ENCODE measurements at places on chromosomes 4 and X. TPM values are rescaled to one million over a fixed set of nuclear protein-coding genes. Genes with fewer than 3 reads are reported as not detected.

GRCh38 chr4:136505020-136505419 is 1027.3 kb downstream of the PCDH18 start:
- DNase-seq = no peak

GRCh38 chr4:146916479-146917076 is 29.1 kb downstream of the TTC29 start:
- no peak for DNase-seq

GRCh38 chr4:86223472-86223871 is 136.4 kb downstream of the MAPK10 start:
- no peak for DNase-seq

DNA sequence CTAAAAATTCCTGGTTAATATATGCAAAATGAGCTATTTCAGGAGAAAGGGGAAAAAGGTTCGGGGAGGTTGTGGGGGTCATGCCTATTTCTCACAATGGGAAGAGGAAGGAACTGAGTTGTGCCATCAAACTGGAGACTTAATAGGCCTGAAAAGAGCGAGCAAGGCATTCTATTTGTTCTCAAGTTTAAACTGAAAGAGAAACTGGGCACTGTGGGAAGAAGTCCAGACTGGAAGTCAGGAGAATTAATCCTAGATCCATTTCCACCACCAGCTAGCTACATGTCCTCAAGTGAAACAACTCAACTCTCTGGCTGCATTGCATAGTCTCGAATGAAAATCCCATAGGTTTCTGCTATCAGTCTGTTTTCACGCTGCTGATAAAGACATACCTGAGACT is 50.6 kb downstream of the PPARGC1A start:
- no peak for DNase-seq

DNA sequence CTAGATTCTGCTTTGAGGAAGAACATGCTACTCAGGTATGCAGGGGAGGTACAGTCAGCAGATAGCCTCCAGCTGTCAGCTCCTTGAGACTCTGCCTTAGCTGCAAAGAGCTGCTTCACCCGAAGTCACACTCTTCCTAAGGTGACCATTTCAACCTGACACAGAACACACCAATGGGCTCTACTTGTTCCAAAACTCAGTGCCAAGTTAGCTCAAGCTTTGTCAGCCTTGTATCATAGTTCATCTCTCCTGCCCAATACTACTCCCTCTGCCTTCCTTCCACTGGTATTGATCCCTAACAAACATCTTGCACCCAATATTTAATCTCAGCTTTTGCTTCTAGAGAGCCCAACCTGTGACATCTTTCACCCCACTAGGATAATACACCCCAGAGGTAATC is 7.8 kb upstream of the SMARCA1 start:
- no peak for DNase-seq

GRCh38 chr4:17535242-17535641 is 20.3 kb downstream of the CLRN2 start:
- DNase-seq = no peak

GRCh38 chr4:153485359-153485758 is 19.2 kb downstream of the TMEM131L start:
- DNase-seq = no peak

DNA sequence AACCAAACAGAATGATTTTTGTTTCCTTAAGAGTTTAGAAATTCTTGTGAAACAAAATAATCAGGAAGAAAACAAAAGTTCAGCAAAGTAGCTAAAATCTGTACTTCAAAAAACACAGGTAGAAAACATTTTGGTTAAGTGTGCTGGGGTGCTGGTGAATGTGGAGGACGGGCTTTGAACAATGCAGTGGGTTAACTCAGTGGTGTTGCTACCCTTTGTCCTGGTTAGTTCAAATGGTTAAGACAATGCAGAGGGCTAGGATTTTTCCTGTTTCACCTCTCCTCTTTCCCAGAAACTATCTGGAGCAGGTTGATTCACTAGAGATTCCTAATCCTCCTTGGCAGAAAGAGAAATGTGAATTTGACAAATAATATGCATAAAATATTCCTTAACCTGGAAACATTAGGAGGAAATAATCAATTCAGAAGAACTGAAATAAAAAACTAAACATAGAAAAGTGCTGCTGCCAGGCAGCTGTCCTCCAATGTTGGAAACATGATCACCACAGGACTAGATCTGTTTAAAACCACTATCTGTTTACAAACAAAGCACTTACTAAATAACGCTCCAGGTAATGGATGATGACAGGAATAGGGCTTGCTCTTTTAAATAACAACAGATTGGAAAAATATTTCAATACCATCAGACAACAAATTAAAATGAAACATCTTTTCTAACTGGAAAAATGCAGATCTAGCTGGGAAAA is 148.9 kb downstream of the MAML3 start:
- no peak for DNase-seq

DNA sequence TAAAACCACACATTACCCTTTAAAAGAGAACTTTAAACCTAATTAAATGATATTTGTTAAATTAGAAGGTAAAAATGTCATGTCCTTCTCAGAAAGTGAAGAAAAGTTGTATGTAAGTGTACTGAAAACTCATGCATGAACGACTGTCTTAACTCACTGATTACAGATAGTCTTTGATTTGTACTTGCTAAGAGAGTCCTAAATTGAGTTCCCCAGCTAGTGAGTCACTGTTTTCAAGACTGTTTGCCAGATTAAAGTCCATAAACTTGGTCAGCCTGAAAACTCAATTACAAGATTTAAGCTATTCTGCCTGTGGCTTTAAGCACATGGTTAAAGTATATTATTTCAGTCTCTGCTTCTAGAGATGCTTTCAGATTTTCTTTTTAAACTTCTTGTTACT is 124.9 kb upstream of the ZCCHC13 start:
- no peak for DNase-seq

- DNase-seq = no peak
These were observed 450.6 kb upstream of the TENM3 start for GRCh38 chr4:181792641-181793040.

DNA sequence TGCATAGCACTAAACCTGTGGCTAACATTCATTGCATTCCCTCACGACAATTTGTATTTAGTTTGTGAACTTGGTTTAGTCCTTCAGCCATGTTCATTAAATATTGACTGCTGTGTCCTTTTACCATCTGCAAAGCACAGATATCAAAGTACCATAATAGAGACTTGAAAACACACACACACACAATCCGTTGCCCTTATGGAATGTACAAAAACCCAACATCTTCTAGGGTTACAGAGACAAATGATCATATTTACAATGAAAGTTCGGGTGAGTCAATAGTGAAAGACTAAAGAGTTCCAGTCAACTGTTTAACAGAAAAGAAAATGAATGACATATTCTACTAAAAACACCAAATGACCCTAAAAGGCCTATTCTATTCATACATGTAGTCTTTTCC is 50.8 kb upstream of the TXK start:
- no peak for DNase-seq

GRCh38 chr4:118398226-118399090 is 45.7 kb upstream of the PRSS12 start:
- no peak for DNase-seq

GRCh38 chr4:176191974-176192373 is 3.4 kb downstream of the SPATA4 start:
- no peak for DNase-seq

- no peak for DNase-seq
These were observed 243.8 kb downstream of the RAPGEF2 start for GRCh38 chr4:159346681-159347080.

DNA sequence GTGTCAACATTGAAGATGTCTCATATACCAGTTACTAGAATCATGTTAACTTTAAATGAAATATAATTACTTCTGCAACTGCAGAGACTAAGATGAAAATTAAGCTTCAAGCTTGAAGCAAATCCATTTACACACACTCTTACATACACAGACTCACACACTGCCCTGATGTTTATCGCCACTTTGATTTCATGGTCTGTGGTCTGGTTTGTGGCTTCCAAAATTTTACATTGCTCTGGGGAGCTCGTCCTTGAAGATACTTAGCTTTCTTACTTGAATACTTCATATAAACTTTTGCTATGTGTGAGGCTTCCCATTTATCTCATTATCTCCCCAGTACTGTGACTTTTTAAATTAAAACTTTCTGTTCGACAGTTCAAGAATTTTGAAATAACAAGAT is 35.8 kb downstream of the ARHGEF38 start:
- no peak for DNase-seq

DNA sequence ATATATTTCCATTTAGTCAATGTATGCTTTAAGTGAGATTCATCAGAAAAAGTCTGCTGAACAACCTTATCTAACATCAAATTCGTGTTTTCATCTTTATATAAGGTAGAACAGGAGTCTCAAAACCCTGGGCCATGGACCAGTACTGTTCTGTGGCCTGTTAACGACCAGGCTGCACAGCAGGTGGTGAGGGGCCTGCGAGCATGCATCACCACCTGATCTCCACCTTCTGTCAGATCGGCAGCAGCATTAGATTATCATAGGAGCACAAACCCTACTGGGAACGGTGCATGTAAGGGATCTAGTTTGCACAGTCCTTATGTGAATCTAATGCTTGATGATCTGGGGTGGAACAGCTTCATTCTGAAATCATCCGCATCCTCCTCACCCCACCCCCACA is 3.2 kb downstream of the CTSO start:
- DNase-seq = no peak

DNA sequence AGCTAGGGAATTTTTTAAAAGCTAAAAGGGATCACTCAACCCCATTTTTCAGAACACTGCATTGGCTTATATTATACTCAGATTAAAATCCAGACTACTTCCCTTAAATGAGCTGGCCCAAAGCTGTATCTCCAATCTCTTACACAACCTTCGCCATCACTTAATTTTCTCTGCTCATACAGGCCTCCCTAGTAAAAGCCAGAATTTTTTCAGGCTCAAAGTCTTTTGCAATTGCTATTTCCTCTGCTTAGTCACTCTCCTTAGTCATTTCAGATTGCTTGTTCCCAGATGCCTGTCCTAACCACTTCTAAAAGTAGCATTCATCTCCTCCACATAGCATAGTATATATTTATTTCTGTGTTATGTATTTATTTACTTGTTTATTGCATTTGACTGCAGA is 1587.9 kb upstream of the ADGRL3 start:
- no peak for DNase-seq

Gene THOC2
- 63.8 TPM for total RNA-seq

Gene TRIM61
- total RNA-seq = 2.8 TPM

Gene VCX3B
- total RNA-seq = not detected

Gene TCEAL6
- total RNA-seq = not detected

Gene MGAT4D
- not detected for total RNA-seq

Gene AMTN
- total RNA-seq = not detected

Gene CFAP99
- total RNA-seq = 1.3 TPM

Gene PLS3
- total RNA-seq = 88.2 TPM

Measured in mucosa of gallbladder (tissue), 1 donor.